ENCODE measurements at places on chromosomes 6 and 20. TPM values are rescaled to one million over a fixed set of nuclear protein-coding genes. Genes with fewer than 3 reads are reported as not detected.

The FKBP1C gene
- 1.7 TPM for total RNA-seq

The ZKSCAN3 gene
- total RNA-seq: 5.2 TPM

The MROH8 gene
- total RNA-seq: 1.8 TPM

The EPHA7 gene
- total RNA-seq: 1.5 TPM

DNA sequence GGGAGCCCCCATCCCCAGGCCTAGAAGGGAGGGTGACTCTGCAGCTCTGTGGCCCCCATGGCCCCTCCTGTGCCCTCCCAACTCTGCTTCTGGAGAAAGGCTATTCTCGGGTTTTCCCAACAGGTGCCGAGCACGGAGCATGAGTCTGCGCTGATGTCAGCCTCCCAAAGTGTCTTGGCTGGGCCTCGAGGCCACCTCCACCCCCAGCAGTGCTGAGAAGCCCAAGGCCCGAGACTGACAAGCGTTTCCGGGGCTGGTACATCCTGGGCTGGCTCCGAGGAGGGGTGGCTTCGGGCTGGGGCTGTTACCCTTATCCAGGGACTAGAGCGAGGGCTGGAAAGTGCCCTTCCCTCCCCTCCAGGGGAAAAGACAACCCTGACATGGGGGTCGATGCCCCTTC, 60.2 kb upstream of the GATA5 start:
- DNase-seq: no peak

DNA sequence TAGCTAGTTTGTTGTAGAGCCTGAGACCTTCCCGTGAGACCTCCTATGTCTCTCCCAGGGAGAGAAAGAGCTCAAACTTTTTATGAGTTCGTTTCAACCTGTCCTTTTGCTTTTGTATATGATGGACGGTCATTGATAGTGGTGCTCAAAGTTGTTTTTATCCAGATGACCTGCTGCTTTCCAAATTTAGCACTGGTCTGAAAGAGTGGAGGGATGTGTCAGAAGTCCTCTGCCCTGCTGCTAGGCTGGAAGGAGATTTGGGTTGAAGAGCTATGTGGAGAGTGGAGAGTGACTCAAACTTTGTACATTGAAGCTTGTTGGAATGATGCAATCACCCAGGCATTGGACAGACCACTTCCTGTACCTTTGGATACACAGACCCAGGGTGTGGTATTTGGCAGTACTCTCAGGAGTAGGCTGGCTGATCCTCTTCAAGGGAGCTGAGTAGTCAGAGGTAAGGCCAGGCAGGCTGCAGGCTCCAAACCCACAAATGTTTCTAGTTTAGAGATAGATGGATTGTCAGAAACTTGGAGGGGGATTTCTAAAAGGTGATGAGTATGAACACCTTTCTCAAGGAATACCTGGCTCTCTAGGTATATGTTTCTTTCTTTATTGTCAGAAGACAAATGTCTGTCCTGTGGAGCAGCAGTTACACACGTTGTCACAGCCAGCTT, 49.4 kb upstream of the RREB1 start:
- DNase-seq: no peak

- DNase-seq: no peak
Observed at GRCh38 chr6:30769088-30769852, 24.9 kb upstream of the IER3 start.

DNA sequence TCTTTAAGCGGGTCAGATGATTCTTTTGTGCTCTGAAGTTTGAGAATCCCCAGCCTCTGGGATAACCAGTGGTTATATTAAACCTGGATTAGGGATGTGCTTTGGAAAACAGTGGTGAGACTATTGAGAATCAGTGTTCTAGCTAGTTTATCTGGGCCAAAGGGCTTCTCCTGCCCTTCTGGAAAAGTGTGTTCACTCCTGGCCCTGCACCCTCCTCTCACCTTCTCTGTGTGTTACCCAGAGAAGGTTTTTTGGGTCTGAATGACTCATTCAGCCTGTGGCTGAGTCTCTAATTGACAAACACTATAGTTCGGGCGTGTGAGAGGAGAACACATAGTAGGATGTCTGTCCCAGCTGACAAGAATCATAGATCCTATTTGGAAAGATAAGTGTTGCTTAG, 66.7 kb downstream of the LRRC1 start:
- no peak for DNase-seq

DNA sequence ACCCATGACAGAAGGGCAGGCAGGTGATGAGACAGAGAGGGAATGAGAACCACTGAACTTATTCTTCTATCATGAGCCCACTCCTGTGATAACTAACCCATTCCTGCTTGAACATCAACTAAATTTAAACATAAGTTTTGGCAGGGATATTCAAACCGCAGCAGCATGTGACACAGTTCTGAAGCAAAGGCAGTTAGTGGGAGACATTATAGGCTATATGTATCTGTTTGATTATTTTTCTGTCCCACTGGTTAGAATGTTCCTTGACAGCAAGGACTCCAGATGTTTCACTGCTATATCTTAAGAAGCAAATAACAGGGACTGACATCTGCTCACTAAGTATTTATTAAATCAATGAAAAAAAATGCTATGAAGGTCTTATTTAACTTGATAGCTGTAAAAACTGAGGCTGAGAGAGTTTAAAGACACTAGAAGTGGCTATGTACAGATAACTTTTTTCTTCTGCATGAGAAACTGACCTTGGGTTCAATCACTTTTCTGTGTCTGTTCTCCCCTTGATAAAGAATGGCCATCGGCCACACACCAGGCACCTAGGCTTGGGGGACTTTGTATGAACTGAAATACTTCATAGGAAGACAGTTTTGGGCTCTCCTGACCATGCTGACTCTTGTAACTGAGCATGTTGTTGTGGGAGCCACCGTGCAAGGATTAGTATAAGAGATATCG, 90.9 kb downstream of the CEP162 start:
- DNase-seq: no peak

All from G401 (cell line).